ENCODE measurements at places on chromosomes 16 and 17.
A peak's percentile ranks its signal among the peaks of the same experiment; 100 is the strongest.

GRCh38 chr16:66361604-66362135, 4.8 kb upstream of the CDH5 start:
- no peak for DNase-seq

DNA sequence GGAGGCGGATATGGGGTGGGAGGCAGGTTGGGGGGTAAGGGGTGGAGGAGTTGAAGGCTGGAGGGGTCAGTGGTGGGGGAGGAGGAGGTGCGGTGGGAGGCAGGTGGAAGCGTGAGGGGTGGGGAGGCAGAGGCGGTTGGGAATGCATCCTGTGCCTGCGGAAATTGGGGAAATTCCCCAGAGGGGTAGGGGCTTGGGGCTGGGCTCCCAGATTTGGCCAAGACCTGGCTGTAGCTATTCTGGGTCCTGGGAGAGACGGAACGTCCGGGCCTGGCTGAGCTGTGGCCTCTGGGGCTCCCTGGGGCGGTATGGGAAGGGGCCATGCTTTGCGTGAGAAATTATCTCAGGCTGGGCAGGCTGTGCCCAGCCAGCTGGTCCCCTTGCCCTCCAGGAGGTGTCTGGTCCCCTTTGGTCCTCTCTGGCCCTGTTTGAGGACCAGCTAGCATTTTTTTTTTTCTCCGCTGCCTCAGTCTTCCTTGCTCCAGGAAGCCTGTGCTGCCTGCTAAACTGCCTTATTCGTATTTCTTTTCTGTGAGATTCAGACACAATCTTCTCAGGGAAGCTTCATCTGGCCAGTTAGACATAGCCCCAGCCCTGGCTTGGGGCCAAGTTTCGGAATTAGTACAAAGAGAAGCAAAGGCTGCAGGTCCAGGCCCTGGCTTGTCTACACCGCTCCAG, 7.3 kb upstream of the TRPV2 start:
- DNase-seq: peak; percentile 81

DNA sequence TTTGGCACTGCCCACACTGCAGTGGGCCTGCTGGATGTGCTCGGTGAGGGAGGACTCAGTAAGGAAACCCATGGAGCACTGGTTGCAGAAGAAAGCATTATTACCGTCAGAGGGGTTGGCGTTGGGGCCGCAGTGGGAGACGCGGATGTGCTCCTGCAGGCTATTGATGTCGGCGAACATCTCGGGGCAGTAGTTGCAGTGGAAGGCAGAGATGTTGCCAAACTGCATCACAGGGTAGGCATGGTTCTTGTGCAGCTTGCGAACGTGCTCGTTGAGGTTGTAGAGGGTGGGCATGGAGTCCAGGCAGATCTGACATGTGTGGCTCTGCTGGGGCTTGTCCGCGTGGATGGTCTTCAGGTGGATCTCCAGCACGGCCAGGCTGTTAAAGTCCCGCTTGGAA, 218.4 kb downstream of the ZNF423 start:
- no peak for DNase-seq

- DNase-seq: no peak
These were observed 408 bp downstream of the LMF1 start for GRCh38 chr16:970386-970765.

DNA sequence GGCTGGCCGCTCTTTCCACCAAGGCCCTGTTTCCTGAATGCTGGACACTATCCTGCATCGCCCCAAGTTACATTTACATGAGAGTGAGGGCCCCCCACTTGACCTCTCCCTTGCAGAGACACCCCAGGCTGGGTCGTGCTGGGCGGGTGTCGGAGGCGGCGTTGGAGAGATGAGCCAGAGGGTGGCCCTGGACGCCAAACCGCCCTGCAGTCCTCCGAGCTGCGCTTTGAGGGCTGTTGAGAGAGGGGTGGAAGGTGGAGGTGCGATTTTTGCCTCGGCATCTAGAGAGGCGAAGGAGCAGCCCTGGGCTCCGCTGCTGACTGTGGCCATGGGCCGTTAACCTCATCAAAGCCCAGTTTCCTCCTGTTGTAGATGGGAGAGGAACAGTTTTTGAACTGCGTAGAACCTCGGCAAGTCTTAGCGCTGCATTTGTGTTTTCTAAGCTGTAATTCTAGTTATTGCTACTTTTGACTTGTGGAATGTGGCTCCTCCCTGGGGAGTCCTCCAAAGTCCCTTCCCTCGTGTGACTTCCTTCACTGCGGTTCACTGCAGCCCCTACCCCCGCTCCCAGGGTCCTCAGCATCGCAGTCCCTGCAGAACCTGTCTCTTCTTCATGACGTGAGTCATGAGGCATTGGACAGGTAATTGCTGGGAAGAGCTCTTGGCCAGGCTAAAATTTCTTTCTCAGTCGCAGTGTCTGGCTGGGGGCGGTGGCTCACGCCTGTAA, 986 bp upstream of the ELOB start:
- no peak for DNase-seq

- no peak for DNase-seq
These were observed 189.5 kb upstream of the GSE1 start for GRCh38 chr16:85423631-85424030.

DNA sequence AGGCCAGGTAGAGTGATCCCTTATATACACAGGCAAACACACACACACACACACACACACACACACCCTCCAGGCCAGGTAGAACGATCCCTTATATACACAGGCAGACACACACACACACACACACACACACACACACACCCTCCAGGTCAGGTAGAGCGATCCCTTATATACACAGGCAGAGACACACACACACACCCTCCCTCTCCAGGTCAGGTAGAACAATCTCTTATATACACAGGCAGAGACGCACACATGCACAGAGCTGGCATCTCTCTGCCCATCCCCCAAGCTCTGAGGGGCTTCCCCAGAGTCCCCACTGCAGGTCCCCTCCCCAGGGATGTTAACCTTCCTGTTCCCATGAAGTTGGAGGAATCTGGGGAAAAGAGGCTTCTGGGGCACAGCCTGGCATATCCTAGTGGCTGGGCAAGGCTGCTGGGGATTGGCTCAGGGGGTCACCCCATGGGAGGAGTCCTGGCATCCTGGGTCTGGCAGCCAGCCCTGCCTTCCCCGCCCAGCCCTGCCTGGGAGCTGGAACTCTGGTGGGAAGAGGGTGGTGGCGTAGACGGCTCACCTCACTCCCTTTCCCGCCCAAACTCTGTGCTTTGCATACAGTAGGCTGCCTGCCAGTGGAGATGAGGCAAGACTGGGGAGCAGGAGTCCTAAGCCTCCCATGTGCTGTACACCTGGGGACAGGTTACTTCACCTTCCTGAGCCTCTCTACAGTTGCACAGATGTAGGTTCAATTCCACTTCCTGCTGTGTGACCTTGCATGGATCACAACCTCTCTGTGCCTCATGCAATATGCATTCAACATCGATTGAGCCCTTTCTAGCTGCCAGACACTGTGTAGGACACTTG, 41.8 kb downstream of the TEKT5 start:
- no peak for DNase-seq

GRCh38 chr17:43754947-43755346, 3.6 kb downstream of the SOST start:
- no peak for DNase-seq

DNA sequence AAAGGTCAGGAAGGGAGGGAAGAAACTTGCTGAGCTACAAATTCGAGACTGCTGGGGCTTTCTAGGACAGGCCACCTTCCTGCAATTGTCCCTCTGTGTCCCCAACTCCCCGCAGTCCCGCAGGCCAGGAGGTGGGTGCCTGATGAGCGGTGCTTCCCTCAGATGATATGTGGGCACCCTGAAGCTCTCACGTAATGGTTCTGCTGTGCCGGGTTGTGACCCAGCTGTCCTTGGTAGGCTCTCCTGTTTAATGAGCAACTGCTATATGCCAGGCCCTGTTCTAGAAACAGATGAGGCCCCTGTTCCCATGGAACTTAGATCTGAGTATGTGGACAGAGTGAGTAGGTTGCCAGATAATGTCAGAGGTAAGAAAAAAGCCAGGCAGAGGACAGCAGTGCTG, 22.0 kb upstream of the MYO15B start:
- DNase-seq: no peak

- DNase-seq: no peak
These were observed 12.0 kb upstream of the CD300A start for GRCh38 chr17:74454197-74455024.

- no peak for DNase-seq
These were observed 15.0 kb upstream of the SCIMP start for GRCh38 chr17:5249615-5250014.

GRCh38 chr16:27999687-28000086, 63.8 kb downstream of the GSG1L start:
- DNase-seq: no peak

GRCh38 chr17:57747221-57748017, 2.3 kb upstream of the CCDC182 start:
- DNase-seq: no peak

- no peak for DNase-seq
These were observed 109.5 kb downstream of the SALL1 start for GRCh38 chr16:51041546-51041945.

- no peak for DNase-seq
These were observed 1.6 kb downstream of the XYLT1 start for GRCh38 chr16:17469011-17469740.

DNA sequence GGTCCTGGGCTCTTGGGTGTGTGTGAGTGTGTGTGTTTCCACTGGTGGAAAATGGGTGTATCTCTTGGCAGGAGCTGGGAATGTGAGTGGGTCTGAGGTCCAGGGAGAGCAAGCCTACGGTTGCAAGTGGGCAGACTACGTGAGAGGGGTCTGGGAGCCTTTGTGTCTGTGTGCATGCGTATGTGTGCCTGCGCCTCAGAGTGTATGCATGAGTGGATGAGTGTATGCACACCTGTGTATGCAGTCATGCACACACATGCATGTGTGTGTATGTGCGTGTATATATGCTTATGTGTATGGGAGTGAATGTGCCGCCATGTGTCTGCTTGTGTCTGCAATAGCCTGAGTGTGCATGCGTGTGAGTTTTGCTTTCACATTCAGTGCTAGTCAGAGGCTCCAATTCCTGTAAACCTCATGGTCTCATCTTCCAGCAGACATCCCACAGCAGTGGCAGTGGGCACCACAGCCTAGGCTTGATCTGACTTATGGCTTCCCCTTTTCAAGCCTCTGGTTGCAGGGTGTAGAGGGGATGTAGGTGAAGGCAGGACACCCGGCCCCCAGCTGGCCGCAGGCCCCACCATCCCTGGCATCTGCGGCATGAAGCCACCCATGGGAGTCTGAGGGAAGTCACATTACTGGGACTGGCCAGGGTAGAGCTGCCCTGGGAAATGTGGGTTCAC, 19.7 kb upstream of the RMI2 start:
- DNase-seq: no peak

- no peak for DNase-seq
These were observed 159.9 kb downstream of the AXIN2 start for GRCh38 chr17:65401561-65401960.

GRCh38 chr17:77266891-77267341, 126.1 kb downstream of the SEC14L1 start:
- peak; percentile 47 for DNase-seq

- no peak for DNase-seq
These were observed 60.0 kb downstream of the CLEC16A start for GRCh38 chr16:11004351-11004750.

- DNase-seq: no peak
These were observed 137.4 kb downstream of the NPIPB5 start for GRCh38 chr16:22648141-22648540.

DNA sequence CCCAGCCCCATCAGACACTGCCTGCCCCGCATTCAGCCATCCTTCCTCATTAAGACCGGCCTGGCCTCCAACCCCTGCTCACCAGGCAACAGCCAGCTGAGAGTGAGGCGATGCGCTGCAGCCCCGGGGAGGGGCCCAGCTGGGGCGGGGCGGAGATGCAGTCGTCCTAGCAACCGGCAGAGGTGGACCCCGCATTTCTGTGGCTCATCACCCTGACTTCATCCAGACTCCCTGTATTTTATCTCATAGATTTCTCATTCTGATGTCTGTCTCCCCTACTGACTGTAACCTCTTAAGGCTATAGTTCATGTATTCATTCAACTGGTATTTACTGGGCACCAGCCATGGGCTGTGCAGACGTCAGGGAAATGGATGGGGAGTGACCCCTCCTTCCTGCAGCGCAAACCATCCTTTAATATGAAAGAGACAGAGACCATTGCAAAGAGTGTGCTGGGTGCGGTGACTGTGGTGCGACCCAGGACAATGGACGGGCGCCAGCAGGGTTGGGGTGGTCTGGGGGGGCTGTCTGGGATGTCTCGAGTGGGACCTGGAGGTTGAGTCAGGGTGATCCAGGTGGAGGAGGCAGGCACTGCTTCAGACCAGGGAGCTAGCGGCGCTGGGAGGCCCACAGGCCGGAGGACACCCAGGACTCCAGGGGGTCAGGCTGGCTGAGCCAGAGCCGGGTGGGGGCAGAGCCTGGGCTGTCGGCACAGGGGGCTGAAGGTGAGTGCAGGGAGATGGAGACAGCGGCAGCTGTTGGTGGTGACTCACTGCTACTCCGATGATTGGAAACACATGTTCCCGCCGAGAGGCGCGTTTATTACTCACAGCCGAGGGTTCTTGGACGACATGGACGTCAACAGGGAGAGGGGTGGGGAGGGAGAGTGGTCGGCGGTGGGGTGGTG, 10.5 kb upstream of the TIMP2 start:
- no peak for DNase-seq

DNA sequence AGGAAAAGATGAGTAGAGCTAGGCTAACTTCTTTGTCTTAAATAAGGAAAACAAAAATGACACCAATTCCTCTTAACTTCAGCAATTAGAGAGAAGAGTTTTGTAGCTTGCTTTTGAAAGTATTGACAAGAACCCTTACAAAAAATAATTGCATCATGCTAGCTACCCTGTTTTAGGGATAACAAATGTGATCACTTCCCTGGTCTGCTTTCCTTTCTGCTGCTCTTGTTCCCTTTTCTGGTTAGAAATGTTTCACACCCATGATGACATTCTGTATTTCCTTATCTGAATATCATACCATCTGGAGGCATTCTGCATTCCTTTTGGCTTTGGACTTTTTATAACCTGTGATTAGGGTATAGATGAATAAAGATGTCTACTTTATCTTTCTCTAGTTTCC, 9.9 kb upstream of the SMIM36 start:
- DNase-seq: no peak

DNA sequence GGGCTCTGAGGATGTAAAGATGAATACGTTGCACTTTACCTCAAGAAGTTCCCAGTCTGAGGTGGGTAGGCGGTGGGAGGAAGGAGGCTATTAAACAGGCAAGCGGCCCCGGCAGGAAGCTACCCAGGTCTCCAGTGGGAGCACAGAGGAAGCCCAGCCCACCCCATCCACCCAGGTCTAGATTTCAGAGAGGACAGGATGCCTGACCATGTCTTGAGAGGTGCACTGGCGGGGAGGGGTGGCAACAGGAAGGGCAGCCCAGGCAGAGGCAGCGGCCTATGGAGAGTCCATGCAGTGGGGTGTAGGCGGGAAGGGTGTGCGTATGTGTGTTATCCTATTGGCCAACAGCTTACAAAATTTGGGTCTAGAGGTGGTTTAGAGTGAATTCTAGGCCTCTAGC, 13.9 kb downstream of the SARM1 start:
- DNase-seq: no peak

DNA sequence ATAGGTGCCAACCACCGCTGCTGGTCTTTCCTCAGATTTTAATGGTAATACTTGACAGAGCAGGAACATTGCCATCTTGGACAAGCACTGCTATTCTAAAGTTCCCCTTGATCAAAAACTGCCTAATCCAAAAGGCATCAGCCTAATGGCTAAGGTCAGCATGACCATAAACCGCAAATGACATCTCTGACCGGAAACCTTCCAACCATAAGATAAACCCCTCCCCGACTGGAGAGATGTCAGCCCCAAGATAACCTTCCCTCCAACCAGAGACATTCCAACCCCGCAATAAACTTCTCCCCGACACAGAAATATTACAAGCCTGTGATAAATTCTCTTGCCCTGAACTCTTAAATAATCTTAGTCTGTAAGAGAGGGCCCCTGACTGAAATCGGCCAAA, 7.4 kb upstream of the DHX40 start:
- no peak for DNase-seq

GRCh38 chr17:77531002-77531401, 390.2 kb downstream of the SEC14L1 start:
- DNase-seq: no peak

All from GM12892 (cell line).